Osteocyte (in vitro differentiated cells): ENCODE measurements at places on chromosomes 6 and 20. TPM values are rescaled to one million over a fixed set of nuclear protein-coding genes. Genes with fewer than 3 reads are reported as not detected.

DNA sequence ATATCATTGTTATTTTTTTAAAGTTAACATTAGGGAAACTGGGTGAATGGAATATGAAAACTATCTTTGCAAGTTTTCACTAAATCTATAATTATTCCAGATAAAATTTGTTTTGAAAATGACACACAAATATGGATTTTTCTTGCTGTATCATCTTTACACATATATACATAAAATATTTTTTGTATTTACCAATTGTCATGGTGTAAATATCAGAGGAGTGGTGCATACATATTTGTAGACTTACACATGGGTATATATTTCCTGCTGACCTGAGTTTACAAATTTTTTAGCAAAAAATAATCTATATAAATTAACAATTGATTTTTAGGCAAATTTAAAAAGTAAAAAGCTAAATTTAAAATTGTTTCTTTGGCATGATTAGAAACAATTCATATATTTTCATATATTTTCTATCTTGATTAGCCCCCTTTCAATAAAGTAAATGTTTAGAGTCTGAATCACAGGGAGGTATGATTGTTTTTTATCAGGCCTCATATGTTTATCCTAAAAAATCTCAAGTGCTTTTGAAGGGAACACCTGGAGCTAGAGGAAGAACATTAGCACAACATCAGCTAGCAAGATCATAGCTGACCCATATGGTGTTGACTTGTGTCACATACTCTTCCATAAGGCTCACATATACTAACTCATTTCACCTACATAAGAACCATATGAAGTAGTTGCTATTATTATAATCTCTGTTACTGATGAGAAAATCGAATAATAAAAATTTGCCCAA, 671.8 kb upstream of the GJE1 start:
- DNase-seq, result no peak

The CCR6 gene
- not detected in 2 replicates for total RNA-seq

GRCh38 chr6:161141173-161141572, 132.7 kb downstream of the AGPAT4 start:
- DNase-seq, result no peak

- no peak for DNase-seq
These were observed 228.9 kb downstream of the ALDH8A1 start for GRCh38 chr6:134721060-134721405.
